Activated T-helper 1 cell treated with anti-CD3 and anti-CD28 coated beads, Interleukin-2, amount 50 U/mL, for 16 hours (primary cell): ENCODE measurements at places on chromosomes 11 and 22.
A peak's percentile ranks its signal among the peaks of the same experiment; 100 is the strongest.

DNA sequence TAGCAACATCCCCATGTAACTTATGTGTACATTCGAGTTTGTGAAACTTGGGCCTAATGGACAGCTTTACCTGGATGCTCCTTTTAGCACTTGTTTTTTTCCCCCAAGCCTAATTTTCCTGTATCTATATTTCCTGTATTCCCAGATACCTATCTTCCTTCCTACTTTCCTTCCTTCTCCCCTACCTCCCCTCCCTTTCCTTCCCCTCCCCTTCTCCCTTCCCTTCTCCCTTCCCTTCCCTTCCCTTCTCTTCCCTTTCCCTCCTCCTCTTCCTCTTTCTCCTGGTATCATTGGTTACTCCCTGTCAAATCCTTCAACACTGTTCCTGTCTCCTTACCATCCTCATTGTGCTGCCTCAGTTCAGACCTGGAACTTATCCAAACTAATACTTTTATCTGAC lies 111.8 kb downstream of the HIPK3 start:
- no peak for DNase-seq

GRCh38 chr22:49793296-49793695 lies 34.4 kb downstream of the BRD1 start:
- no peak for DNase-seq

- DNase-seq = no peak
Observed at GRCh38 chr22:46829941-46830715, 67.7 kb downstream of the TBC1D22A start.

GRCh38 chr22:35454416-35455054 lies 54.6 kb downstream of the MCM5 start:
- no peak for DNase-seq

- no peak for DNase-seq
Observed at GRCh38 chr22:33242078-33242477, 183.9 kb upstream of the SYN3 start.

GRCh38 chr11:10310301-10310841 lies 5.5 kb downstream of the ADM start:
- no peak for DNase-seq

GRCh38 chr22:31947296-31947695 lies 3.0 kb downstream of the YWHAH start:
- no peak for DNase-seq

- no peak for DNase-seq
Observed at GRCh38 chr11:37109286-37109585, 511.2 kb upstream of the RAG2 start.

DNA sequence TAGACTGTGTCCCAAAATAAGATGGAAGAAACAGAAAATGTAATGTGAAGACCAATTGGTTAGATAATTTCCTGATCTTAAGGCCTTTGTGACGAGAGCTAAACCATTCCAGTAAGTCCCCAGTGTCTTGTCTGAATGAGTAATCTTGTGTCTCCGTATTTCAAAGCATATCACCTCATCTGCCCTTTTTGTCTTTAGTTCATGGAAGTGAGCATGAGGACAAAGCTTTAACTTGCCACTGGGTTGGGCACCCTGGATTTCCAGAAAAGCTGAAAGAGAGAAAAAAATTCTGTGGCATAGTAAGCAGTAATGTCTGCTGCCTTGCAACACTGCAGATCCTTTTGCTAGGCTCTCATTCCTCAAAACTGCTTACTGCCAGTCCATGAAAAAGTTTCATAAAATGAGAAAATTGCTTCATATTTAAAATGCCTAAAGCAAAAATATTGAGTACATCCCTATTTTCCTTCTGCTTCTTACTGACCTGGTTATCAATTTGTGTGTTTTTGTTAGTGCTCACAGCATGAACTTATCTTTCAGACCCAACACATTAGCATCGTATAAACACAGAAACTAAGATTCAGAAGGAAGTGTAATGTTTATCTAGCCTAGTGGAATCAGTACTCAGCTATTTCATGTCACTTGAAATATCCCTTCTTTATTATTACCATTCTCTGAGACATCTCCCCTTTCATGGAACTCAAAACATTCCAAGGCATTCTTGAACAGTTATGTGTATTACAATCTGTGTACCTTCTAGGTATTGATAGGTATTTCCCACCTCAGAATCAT lies 5.3 kb downstream of the CASP12 start:
- DNase-seq = no peak

DNA sequence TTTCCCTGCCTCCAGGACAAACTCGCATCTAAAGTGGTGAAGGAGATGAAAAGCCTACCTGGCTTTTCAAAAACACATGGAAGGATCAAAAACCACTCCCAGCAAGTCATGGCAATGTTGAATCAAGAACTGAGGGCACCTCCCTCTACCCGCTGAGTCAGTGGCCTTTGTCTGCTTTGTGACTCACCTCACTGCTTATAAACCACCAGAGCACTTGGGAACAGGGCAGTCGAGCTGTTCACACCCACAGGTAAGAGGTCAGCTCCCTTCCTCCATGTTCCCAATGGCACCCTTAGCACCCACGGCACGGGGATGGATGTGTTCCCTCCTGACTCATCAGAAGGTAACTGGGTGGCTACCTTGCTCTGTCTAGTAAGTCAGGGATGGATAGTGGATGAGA lies 21.7 kb downstream of the TENM4 start:
- no peak for DNase-seq

DNA sequence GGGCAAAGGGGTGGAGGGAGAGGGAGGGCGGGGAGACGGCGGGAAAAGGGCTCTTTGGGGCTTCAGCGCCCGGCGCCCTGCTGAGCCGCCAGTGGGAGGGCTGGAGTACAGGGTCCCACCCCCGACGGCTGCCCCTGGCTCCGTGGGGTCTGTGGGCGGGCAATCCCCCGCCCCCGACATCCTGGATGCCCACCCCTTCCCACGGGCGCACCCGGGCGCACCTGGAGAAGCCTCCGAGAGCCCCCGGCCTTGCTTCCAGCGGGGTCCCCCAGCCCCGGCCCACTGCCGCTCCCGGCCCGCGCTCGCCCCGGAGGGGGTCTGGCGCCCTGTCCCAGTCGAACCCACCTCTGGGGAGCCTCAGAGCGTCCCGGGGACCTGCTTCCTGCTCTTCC lies 394 bp downstream of the CHRM4 start:
- no peak for DNase-seq

- DNase-seq = no peak
Observed at GRCh38 chr11:103476874-103477273, 367.6 kb downstream of the DYNC2H1 start.

- DNase-seq = no peak
Observed at GRCh38 chr11:83181815-83182214, 11.7 kb upstream of the ANKRD42 start.

- DNase-seq = no peak
Observed at GRCh38 chr11:130832566-130833425, 83.5 kb downstream of the SNX19 start.

DNA sequence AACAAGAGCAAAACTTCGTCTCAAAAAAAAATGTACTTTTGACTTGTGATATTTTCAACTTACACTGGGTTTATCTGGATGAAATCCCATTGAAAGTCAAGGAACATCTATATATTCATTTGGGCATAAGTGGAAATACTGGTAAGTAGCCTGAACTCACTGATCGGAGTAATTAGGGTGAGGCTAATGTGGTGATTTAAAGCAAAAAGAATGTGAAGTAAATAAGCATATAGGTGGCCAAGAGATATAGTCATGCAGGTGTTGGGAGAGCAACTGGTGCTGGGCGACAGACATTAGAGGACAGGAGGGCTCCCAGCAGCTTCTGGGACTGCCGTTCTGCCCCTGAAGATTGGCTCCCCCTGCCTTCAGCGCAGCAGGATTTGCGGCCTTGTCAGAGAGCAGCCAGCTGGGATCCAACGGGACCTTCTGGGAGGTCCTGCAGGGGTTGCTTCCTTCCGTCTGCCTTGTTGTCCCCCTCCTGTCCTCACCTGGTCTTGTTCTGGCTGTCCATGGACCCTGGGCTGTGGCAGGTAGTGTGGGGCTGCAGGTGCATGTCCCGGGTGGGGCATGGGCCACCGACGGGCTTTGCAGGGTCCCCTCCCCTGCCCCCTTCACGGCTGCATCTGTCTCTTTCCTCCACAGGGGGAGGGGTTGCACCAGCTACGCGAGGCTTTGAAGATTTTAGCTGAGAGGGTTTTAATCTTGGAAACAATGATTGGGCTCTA lies 14.1 kb downstream of the RHBDD3 start:
- DNase-seq = no peak

GRCh38 chr11:90171359-90171758 lies 36.9 kb downstream of the NAALAD2 start:
- no peak for DNase-seq

GRCh38 chr11:88552379-88553062 lies 215.0 kb upstream of the CTSC start:
- DNase-seq = no peak

DNA sequence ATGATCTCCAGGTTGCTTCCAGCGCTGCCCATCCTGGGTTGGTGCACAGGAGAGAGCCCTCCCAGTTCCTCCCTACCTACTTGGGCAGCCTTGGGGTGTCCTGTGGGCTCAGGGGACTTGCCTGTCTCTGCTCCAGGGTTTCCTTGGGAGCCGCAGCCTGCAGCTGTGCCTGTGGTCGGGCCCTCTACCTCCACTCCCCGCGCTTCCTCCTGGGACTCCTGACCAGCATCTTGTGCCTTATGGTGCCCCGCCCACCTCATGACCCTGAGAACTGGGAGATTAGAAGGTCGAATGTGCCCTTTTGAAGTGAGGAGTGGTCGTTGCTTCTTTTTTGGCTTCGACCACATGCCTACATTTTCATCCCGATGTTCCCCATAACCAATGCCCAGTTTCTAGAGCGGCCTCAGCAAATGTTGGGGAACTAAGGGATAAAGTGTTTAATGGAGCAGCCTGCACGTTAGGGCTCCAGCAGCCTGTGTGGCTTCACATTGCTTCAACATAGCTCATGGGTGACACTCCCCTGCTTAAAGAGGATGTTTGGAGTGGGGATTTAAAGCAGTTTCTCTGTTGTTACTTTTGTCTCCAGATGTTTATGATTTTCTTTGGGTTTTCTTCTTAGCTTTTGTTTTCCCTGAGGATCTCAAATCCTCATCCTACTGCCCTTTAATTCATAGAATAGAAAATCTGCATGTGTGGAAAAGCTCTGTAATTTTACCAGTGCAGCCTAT lies 248.8 kb downstream of the TBC1D22A start:
- DNase-seq = no peak

- DNase-seq = peak; percentile 99
Observed at GRCh38 chr11:8682303-8683114, at the start of the genes RPL27A and TRIM66. TSS of gene RPL27A (plus strand) at chr11:8682792. CDS start at chr11:8682814, 22 bp downstream. TSS of gene TRIM66 (minus strand) at chr11:8682665. CDS start at chr11:8672274, 10,391 bp downstream.

- no peak for DNase-seq
Observed at GRCh38 chr11:16363706-16364105, 7.4 kb upstream of the SOX6 start.

- DNase-seq = no peak
Observed at GRCh38 chr22:18103527-18104269, 6.9 kb upstream of the TUBA8 start.

DNA sequence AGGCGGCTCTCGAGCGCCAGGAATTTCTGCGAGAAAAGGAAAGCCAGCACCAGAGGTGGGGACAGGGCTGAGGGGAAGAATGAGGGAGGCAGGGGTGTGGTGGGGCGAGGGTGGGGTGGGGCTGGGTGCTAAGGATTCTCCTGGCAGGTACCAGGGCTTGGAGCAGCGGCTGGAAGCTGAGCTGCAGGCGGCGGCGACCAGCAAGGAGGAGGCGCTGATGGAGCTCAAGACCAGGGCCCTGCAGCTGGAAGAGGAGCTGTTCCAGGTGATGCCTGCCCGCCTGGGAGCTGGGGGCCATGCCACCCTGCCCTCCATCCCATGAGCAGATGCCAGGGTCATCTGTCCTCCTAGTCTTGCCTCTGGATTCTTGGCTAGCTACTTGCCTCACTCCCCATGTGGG lies 9.4 kb downstream of the CCDC88B start:
- no peak for DNase-seq

GRCh38 chr11:18012122-18012905 lies 533 bp downstream of the SERGEF start:
- no peak for DNase-seq

DNA sequence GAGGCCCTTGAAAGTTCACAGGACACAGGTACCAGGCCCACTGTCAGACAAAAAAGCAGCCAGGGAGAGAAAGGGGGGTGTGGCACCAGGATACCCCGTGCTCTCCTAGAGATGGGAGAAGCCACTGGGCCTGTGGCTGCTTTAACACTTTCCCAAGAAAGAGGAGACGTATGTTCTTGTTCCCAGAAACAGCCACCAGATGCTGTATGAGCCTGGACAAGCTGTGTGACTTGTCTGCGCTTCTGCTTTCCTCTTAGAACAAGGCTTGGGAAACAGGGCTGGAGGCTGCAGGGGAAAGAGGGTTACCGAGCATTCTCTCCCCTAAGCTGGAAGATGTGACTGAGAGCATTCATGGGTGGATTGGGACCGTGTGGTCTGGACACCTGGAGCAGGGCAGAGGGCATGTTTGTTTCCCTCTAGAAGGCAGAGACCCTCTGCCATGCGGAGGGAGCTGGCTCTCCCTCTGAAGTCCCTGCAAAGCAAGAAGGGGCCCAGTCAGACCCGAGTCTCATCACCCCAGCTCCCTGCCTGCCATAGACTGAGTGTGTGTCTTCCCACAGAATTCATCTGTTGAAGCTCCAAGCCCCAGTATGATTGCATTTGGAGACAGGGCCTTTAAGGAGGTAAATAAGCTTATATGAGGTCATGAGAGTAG lies 74.1 kb downstream of the TRIM29 start:
- DNase-seq = no peak

- DNase-seq = no peak
Observed at GRCh38 chr11:123158033-123159003, 36.7 kb downstream of the CLMP start.

- no peak for DNase-seq
Observed at GRCh38 chr11:107651672-107652071, 60.2 kb downstream of the SLN start.

DNA sequence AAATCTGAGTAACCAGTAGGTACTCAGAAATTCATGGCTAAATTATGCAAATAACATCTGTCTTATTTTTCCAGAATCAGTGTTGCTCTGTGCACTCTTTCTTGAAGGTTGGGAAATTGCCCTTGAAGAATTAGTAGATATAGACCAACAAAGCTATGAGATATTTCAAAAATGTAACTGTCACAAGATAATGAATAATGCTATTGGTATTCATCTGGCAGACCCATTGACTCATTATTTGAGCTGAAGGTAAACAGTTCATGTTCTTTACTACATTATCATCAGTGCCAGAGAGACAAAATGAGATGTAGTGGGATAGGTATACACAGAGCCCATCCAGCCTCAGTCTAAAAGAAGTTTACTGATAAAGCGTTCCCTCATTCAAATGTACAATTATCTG lies 274.7 kb downstream of the CASP12 start:
- no peak for DNase-seq

DNA sequence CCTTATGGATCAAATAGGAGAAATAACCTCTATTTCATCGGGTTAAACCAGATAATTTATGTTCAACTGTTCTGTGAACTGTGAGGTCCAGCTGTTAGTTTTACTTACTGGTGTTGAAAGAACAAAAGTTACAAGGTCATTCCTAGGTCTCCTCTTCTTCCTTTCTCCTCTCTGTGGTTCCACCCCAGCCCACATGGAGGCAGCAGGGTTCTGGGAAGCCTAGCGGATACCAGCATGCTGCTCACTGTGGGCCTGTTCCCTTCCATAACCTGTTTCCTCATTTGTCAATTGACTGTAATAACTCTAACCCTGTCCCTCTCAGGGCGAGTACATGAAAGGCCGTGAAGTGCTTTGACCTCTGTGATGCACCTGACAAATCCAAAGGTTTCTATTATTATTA lies 27.8 kb downstream of the RELT start:
- no peak for DNase-seq
